ENCODE measurements at places on chromosomes 6 and 20.

- no peak for DNase-seq
Observed at GRCh38 chr6:164996838-164997237, 312.6 kb downstream of the C6orf118 start.

DNA sequence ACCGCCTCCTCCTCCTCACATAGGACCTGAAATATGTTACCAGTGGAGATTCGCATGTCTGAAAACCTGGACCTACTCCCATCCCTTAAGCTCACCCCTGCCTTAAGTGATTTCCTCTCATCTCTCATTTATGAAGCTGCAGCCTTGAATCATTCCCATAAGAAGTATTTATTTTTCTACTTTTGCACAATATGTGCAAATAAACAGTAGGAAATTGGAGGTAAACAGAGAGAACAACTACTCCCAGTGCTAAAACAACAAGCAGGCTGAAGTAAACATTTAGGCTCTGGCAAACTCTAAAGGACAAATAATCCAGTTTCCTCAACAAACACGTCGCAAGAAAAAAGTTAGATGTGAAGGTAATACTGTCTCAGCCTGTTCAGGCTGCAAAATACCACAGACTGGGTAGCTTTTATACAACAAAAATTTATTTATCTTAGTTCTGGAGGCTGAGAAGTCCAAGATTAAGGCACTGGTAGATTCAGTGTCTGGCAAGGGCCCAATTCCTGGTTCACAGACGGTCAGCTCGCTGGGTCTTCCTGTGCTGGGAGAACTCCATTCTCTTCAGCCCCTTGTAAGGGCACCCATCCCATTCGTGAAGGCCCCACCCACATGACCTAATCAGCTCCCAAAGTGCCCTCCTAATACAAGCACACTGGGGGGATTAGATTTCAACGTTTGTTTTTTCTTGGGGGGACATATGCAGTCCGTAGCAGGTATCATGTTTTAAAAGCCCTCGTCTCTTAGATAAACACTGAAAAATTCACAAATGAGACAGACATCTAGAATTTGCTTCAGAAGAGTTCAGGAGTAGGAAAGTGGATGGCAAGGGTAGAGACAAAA is 15.6 kb downstream of the SPATA2 start:
- DNase-seq, result no peak

DNA sequence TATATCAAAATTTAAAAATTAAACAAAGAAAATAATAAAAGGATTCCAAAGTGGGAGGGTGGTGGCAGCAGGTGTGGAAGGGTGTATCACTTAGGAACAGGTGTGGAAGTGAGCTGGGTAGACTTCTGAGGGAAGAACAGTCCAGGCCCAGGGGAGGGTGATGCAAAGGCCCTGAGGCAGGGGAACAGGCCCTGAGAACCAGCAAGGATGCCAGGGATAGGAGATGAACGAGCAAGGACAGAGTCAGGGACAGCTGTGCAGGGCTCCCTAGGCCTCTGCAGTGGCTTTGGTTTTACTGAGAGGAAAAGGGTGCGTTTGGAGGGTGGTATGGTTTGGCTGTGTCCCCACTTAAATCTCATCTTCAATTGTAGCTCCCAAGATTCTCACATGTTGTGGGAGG is 9.4 kb upstream of the RAET1E start:
- DNase-seq, result no peak

DNA sequence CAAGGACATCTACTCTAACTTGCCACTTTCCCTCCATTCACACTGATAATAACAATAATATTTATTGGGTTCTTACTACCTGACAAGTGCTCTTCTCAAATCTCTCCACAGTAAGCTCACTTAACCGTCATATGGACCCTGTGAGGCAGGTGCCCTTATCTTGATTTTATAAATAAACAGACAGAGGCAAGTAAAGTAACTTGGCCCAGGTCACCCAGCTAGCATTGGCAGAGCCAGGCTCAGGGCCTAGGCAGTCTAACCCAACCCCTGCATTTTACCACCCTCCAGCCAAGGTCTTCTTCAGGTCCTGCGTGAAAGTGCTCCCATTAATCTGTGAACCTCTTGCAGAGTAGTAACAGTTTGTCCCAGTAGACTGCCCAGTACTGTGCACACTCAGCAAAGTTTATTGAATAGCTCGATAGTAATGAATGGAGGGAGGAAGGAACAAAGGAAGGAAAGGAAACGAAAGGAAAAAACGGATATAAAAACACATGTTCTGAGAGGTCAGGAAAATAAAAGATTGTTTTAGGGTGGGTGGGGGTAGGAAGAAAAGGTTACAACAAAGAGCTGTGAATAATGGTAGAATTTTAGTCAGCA is 17.0 kb upstream of the STX11 start:
- no peak for DNase-seq

GRCh38 chr6:22279427-22279826 is 17.4 kb downstream of the PRL start:
- DNase-seq, result no peak

GRCh38 chr6:21752054-21752811 is 158.7 kb downstream of the SOX4 start:
- DNase-seq, result no peak

Data from stimulated activated CD4-positive, alpha-beta T cell treated with anti-CD3 and anti-CD28 coated beads, Interleukin-2, amount 100 ng/mL, for 24 hours (primary cell).